ENCODE measurements at places on chromosomes 4 and X.

GRCh38 chr4:2411786-2412510 is 6.5 kb downstream of the ZFYVE28 start:
- no peak for DNase-seq

DNA sequence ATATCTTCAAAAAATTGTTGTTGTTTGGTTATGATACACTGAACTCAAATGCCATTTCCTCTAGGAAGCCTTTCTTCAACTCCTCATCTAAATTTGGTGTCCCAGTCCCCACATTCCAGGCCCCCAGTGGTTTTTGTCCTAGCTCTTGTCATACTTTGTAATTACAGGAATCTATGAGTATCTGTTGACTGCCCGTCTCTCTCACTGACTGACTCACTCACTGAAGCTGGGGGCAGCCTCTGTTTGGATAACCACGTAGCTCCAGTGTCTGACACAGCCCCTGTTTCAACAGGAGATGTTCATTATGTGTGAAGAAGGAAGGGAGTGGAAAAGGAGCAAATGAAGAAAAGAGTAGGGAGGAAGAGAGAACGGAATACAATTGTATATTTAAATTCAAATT is 284.1 kb upstream of the TENM3 start:
- DNase-seq, result no peak

- DNase-seq, result no peak
Observed at GRCh38 chr4:114208574-114209151, 229.2 kb upstream of the ARSJ start.

DNA sequence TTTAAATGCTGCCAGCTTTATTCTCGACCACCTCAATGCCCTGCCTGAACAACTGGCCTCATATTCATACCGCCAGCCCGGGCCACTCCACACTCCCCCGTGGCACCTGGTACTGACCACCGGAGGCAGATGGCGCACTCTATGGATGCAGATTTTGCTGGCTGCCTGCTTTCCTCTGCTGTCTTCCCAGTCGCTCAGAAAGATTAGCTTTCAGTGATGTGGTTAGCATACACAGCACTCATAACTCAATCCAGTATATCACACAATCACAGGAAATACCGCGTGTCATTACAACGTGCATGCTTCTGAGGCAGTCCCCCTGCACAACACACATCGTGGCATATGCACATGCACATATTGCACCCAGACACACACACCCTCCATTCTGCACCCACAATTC is 147.2 kb upstream of the BCOR start:
- DNase-seq, result no peak

GRCh38 chrX:39212456-39212855 is 411.2 kb downstream of the MID1IP1 start:
- no peak for DNase-seq

DNA sequence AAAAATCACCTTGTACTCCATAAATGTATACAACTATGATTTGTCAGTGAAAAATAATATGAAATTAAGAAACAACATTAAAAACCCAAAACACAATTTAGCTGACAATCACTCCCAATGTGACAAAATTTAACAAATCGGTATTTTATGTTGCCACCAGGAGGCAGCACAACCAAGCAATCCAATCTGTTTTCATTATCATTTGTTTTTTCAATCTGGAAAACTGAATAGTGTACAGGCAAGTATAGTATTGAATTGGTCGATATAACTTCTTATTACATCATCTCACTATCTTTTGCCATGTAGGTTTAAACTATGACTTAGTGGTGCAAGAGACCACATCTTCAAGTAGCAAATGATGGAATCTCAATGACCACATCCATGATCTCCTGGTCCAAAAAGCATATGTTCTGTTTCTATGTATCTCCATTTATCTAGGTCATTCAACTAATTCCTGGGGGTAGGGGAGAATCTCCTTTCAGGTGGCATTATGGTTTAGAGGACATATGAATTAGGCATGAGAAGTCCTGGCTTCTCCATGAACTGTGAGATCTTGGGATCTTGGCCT is 112.9 kb upstream of the AGA start:
- DNase-seq, result no peak

- DNase-seq, result no peak
Observed at GRCh38 chrX:74521961-74522751, 92.3 kb downstream of the RLIM start.

DNA sequence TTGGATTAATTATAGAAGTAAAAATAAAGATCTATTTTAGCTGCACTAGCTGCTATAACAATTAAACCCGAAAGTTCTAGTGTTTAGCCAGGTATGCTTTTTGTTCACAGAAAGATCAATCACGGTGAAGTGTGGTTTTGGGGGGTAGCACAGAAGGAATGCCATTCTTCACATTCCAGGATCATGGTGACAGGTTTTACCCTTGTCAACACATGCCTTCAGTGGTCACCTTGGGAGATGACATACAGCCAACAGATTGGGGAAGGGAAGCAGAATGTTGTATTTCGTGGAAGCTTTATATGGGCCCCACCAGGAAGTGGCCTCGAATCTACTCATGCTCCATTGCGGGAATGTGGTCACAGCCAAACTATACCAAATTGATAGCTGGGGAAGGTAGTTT is 753.6 kb downstream of the RAPGEF2 start:
- no peak for DNase-seq

- DNase-seq, result no peak
Observed at GRCh38 chr4:64000241-64000640, 409.0 kb downstream of the TECRL start.

DNA sequence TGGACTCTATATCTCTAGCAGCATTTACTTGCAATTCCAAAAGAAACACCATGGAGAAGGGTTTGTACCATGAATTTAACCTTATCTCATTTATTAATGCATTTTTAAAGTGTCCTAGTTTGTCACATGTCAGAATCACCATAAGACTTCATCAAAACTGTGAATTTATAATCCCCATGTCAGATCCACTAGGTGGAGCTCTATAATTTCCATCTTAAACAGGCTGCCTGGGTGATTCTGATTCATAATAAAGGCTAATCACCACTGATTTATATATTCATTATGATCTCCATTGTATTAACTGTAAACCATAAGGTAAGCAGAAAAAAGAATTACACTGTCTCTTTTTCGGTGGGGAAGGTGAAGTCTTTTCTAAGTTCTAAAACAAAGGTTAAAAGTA is 4.0 kb downstream of the TCEAL2 start:
- no peak for DNase-seq
